Bronchial epithelial cell (primary cell): ENCODE measurements at places on chromosomes 4 and X.

GRCh38 chrX:139158256-139158655 is 372.3 kb upstream of the F9 start:
- peak; percentile 13 for DNase-seq

DNA sequence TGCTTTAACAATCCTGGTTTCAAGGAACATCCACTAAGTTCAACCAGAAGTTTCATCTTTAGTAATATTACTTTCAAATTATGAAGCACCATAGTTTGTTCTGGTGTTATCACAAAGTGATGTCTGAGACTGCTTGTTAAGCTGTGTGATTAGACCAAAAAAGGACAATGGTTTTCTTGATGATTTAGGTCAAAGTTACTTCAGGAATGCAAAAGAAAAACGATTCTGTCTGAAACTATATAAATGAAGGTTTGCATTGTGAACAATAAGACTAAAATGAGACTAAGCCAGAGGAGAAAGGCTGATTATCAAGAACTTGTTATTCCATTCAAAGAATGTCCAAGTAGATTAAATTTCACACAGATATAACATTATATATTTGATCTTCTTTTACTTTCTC is 122.4 kb upstream of the ETNPPL start:
- DNase-seq = no peak

GRCh38 chrX:22395372-22395771 is 122.7 kb downstream of the CBLL2 start:
- peak; percentile 77 for DNase-seq

DNA sequence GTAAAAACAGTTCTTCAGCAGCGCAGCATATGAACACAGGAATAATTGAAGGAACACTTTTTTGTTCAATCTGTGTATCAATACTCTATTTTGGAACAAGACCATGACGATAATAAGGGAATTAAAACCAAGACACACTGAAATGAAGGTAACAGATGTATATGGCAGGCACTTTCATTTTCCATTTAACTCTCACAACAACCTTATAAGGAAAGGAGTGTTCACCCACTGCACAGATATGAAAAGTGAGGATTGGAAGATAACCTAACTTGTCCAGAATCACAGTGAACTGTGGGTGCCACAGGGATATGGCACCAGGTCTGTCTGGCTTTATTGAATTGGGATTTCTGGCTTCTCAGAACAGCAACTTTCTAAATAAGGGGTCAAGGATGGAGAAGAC is 153.3 kb downstream of the MID1IP1 start:
- no peak for DNase-seq

- DNase-seq = peak; percentile 3
These were observed at the start of gene IRS4 for GRCh38 chrX:108736509-108737479. TSS of gene IRS4 (minus strand) at chrX:108736563.

DNA sequence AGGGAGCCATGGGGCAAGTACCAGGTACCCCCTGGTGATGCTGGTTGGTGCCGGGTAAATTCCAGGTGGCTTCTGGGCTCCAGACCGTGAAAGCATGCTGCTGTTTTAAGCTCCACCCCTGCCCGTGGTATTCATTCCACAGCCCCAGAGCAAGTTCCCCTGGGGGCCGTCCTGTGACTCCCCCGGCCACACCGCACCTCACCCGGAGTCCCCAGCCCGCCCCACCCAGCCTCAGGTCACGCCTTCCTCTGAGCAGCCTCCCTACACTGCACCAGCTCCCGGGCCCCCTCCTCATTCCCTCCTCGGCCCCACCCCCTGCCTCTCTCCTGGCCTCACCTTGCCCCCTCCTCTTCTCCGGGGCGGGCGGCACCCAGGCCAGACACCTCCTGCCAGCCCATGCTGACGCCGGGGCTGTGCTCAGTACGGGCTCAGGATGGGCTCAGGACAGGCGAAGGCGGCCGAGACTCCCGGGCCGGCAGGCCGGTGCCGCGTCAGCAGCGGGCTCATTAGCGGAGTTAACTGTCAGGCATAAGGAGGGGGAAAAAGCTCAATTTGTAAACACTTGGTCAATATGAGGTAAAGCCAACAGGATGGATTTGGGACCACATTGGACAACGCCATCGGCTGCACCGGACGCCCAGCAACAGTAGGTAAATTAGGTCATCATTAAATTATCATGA is 127.4 kb downstream of the FAM53A start:
- no peak for DNase-seq

DNA sequence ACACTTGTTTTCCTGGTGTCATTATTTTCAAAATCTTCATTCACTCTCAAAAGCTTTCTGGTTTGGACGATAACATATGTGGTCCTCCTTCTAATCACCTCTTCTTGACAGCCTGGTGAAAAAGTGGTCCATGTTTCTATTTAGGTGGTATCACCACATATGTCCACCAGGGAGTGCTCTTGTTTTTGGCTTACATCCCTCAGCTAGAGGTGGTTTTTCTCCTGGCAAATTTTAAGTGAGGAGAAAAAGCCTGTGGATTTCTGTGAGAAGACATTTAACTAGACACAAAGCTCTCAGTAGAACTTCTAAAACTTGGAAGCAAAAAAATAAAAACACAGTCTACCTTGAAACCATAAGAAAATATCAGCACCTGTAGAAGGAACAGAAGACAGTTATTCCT is 58.0 kb upstream of the FRMPD4 start:
- DNase-seq = peak; percentile 43

- no peak for DNase-seq
These were observed 193.0 kb downstream of the MGST2 start for GRCh38 chr4:139858436-139859205.

GRCh38 chrX:47143894-47144625 is 442 bp downstream of the NDUFB11 start:
- peak; percentile 13 for DNase-seq

- DNase-seq = peak; percentile 44
These were observed at the start of gene ATOH1 for GRCh38 chr4:93828332-93828994. TSS of gene ATOH1 (plus strand) at chr4:93828753. CDS start at chr4:93828927, 174 bp downstream.

- DNase-seq = peak; percentile 62
These were observed 3.4 kb downstream of the WFS1 start for GRCh38 chr4:6272863-6273660.

- DNase-seq = peak; percentile 9
These were observed 97.8 kb downstream of the ZNF674 start for GRCh38 chrX:46447384-46447783.

DNA sequence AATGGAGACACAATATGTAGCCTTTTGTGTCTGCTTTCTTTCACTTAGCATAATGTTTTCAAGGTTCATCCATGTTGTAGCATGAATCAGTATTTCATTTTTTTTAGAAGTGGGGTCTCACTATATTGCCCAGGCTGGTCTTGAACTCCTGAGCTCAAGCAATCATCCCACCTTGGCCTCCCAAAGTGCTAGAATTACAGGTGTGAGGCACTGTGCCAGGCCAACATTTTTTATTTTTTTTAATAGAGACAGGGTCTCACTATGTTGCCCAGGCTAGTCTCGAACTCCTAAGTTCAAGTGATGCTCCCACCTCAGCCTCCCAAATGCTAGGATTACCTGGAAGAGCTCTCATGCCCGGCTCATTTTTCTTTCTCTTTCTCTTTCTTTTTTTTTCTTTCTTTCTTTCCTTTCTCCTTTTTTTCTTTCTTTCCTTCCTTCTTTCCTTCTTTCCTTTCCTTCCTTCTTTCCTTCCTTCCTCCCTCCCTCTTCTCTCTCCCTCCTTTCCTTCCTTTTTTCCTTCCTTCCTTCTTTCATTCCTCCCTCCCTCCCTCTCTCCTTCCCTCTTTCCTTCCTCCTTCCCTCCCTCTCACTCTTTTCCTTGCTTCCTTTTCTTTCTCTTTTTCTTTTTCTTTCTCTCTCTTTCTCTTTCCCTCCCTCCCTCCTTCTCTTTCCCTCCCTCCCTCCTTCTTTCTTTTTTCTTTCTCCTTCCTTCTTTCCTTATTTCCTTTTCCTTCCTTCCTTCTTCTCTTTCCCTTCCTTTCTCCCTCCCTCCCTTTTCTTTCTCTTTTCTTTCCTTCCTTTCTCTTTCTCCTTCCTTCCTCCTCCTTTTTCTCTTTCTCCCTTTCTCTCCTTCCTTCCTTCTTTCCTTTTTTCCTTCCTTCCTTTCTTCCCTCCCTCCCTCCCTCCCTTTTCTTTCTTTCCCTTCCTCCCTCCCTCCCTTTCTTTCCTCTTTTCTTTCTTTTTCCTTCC is 10.1 kb upstream of the RPL39 start:
- DNase-seq = no peak

- DNase-seq = no peak
These were observed 1.2 kb downstream of the GNPDA2 start for GRCh38 chr4:44725166-44725565.
